Thoracic aorta (tissue), 2 donors: ENCODE measurements at places on chromosomes 6 and 20.

DNA sequence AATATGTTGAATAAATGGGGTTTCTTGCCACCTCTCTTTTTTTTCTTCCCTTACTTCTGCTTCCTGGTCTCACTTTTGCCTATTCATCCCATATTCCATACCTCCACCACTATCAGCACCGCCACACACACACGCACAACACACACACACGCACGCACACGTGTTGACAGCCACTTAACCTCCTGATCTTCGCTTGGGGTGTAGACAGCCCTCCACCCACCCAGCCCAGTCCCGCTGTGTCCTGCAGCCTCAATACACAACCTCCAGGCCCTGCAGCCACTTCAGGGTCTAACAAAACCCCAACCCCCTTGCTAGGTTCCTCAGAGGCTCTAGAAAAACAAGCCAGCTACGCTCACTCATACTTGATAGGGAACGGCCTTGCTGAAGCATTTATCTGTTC is 72.3 kb downstream of the LINC00237 start:
- no peak for DNase-seq

GRCh38 chr6:1745814-1746213 is 136.1 kb downstream of the FOXC1 start:
- DNase-seq: no peak

GRCh38 chr6:6918216-6918983 is 189.4 kb upstream of the RREB1 start:
- no peak for DNase-seq

GRCh38 chr20:38862226-38862625 is 56.7 kb downstream of the PPP1R16B start:
- no peak for DNase-seq

GRCh38 chr6:30684386-30685156 is 1.9 kb downstream of the PPP1R18 start:
- no peak for DNase-seq

GRCh38 chr6:12890171-12890790 is 173.7 kb downstream of the PHACTR1 start:
- DNase-seq: no peak

DNA sequence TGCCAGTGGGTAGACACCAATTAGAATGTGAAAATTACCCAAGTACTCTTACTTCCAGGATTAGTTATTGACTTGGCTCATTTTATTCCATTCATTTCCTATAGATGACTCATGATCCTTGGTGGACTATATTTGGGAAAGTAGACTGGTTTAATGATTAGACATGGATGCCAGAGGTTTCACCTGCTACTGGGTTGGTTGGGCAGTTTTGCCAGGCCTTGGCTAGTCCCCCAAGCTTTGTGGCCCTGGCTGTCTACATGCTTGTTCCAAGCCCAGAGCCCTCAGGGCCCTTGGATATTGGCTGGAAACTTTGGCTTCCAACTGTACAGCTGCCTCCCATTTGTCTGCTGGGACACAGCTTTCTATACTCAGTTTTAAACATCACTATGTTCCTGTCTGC is 104.1 kb downstream of the ZFP64 start:
- DNase-seq: no peak

- DNase-seq: no peak
Measured at GRCh38 chr6:11975353-11975977, 36.6 kb upstream of the HIVEP1 start.

GRCh38 chr6:8939615-8940014 is 504.3 kb upstream of the SLC35B3 start:
- no peak for DNase-seq

GRCh38 chr6:73956305-73956704 is 260.3 kb downstream of the CD109 start:
- no peak for DNase-seq

DNA sequence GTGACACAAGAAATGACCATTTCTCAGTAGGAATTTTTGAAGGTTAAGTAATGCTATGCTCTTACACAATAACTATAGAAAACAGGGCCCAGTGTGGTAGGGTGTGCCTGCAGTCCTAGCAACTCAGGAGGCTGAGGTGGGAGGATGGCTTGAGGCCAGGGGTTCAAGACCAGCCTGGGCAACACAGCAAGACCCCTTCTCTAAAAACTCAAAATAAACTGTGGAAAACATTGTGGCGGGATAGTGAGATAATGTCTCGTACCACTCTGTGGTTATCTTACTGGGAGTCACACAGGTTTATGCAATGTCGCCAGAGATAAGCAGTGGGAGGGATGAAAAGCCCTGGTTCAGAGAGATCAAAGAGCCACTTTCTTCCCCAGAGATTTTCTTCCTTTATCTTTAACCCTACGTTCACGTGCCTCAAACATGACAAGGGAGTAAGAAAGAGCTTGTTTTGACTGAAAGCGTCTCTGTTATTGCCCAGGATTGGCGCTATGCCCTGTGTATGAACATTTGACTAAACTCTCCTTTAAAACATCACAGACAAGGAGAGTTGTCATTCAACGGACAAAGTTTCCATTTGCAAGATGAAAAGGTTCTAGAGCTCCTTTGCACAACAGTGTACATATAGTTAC is 13.9 kb downstream of the GCM1 start:
- DNase-seq: no peak

GRCh38 chr6:154406301-154406700 is 49.7 kb upstream of the IPCEF1 start:
- no peak for DNase-seq

DNA sequence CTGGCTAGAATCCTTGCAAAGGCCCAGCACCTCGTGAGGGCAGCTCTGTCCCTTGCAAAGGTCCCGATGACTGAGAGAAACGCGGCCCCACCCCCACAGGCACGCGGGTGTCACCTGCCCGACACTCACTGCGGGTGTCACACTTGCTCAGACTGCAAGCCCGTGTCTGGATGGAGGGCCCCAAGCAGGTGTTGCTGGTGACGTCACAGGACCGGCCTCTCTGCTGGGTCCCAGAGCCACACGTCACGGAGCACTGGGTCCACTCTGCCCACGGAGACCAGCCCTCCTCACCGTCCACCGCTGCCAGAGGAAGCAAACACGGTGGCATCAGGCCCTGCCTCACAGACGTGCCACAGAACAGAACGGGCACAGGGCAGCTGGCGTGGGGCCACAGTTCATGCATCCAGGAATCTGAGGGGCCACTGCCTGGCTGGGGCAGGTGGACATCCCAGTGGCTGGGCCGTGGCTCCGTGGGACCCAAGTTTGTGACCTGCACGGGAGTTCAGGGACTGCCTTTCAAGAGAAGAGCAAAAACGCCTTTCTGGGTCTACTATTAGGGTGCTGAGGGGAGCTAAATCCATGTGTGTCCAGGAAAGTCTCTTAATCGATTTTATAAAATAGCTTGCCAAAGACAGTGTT is 16.0 kb downstream of the THBS2 start:
- no peak for DNase-seq

DNA sequence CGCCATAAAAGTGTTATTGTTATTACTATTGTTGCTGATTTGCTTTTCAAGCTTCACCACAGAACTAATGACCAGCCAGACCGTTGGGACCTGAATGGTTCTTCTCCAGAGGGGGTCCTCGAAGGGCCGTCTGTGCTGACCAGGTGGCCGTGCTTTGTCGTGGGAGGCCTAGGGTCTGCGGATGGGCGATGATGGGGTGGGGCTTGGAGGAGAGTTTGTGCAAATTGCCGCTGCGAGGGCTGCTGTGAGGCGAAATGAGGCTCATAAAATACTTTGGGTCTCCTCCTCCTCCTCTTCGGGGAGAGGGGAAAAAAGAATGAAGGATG is 6.0 kb upstream of the ZBTB22 start:
- DNase-seq: no peak

- DNase-seq: no peak
Measured at GRCh38 chr20:1376408-1377270, 16.2 kb downstream of the FKBP1A start.

GRCh38 chr20:47274401-47275108 is 81.9 kb downstream of the ZMYND8 start:
- no peak for DNase-seq

- no peak for DNase-seq
Measured at GRCh38 chr6:8041913-8042583, 22.1 kb downstream of the BLOC1S5 start.

- DNase-seq: no peak
Measured at GRCh38 chr20:18537651-18538050, 29.6 kb upstream of the SMIM26 start.

GRCh38 chr20:3164763-3165410 is 5.2 kb upstream of the FASTKD5 start:
- no peak for DNase-seq

GRCh38 chr6:92496527-92496926 is 922.8 kb downstream of the EPHA7 start:
- DNase-seq: no peak

DNA sequence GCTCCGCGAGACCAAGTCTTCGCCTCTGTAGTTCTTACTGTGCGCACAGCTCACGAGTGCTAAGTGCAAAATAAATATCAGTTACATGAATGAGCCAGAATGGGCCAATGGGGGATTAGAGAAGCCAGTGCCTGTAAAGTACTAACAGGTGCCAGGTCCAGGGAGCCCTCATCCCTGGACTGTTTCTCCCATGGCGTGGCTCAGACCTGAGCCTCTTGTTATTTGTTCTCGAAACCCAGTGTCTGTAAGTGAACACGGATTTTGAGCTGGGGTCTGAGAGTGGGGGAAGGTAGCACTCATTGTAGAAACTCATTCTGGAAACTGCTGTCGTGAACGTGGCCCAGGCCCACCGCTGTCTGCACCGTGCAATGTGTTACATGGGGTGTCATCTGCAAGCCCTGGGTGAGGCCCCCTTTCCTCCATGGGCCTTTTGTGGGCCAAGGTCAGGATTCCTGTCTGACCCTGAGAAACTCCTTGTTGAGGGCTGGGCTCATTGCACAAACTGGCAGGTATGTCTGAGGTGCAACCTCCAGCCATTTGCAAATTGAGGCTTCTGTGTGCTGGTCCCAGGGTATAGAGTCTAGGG is 154.7 kb downstream of the SYCP2 start:
- no peak for DNase-seq

- DNase-seq: no peak
Measured at GRCh38 chr6:117906958-117907600, at the start of gene SLC35F1. Gene SLC35F1, plus strand, starts transcription at chr6:117907264.

DNA sequence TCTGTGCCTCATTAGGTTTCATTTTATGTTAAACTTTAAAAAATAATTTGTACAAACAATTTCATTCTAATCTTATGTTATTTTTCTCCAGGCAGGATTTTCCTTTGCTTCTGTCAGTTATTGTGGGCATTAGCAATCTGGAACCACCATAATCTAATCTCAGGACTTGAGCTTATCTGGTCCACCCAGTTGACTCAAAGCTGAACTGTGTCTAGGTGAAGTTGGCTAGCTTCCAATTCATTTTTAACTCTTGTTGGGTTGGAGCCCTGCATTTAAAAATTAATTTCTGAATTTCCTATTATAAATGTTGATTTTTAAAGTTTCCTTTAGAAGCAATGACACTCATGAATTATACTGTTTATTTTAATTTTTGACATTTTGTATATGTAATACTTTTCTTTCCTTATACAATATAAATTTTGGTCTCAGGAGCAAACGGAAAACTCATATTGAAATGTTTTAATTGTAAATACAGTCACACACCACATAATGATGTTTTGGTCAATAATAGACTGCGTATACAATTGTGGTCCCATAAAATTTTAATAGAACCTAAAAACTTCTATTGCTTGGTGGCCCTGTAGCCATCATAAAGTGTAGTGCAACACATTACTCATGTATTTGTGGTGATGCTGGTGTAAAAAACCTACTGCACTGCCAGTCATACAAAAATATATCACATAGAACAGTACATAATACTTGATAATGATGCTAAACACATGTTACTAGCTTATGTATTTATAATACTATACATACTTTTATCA is 121.3 kb downstream of the CLVS2 start:
- DNase-seq: no peak

- DNase-seq: no peak
Measured at GRCh38 chr6:39184906-39185580, 44.2 kb downstream of the KCNK5 start.

DNA sequence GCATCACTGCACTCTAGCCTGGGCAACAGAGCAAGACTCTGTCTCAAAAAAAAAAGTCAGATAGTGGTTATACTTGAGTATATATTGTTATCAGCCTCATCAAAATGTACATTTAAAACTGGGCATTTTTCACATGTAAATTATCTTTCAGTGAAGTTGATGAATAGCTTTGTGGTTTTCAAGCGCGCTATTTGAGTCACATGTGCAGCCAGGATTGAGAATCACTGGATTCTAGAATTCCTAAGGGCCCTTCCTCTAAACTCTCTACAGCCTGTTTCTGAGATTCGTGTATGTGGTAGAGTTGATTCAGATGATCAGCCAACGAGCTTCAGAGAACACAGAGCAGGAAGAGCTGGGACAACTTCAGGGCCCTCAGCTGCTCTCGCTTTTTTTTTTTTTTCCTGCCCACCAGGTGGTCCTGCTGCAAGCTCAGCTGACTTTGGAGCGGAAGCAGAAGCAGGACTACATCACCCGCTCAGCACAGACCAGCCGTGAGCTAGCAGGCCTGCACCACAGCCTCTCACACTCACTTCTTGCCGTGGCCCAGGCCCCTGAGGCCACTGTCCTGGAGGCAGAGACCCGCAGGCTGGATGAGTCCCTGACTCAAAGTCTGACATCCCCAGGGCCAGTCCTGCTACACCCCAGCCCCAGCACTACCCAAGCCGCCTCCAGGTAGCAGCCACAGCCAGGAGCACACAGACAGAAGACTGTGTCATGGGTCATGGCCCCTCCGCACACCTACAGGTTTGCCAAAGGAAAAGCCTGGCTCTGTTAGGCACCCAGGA is 18.3 kb downstream of the C20orf173 start:
- DNase-seq: no peak

DNA sequence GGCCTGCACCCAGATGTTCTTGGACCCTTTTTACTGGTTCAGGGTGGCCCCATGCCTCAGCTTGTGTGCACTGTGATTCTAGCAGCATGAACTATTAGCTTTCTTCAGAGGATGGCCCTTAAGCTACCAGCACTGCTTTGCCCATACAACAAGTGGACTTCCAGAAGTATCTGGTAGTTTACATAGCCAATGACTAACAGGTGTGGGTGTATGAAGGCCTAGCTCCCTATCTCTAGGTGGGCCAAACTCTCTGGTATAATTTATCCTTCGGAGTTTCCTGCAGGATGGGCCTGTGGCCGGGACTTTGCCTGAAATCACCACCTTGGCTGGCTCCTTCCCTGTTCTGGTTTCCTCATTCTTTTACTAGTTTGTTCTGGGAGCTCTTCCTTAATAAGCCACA is 26.1 kb upstream of the JAG1 start:
- no peak for DNase-seq

GRCh38 chr6:88870717-88871330 is 92.6 kb downstream of the RNGTT start:
- DNase-seq: no peak

DNA sequence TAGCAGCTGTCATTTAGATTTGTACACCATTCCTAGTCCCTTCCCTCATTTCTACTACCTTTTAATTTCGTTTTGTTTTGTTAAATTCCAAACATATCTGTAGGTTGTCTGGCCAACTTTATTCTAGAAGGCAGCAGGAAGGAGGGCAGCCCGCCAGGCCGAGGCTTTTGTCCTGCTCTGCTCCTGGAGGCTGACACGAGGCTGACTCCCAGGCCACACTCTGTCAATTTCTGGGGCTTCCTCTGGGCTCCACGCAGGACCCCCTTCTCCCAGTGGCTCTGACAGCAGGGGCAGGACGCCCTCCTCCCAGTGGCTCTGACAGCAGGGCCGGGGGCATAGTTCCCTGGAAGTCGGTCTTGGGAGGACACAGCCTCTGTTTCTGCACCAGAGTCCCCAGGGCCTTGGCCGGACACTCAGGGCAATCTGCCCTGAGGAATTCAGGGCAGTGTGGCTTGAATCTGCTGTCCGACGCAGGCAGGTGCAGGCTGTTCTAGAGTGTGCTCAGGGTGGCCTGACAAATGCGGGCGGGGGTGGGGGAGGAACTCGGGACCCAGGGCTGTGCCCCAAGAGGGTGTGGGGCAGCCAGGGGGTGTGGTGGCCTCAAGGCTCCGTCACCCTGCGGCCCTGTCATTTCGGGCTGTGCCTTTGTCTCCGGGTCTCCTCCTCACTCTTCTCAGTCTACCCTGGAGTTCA is 11.8 kb downstream of the SMOC2 start:
- DNase-seq: no peak
